ENCODE measurements at places on chromosomes 1 and 21.

DNA sequence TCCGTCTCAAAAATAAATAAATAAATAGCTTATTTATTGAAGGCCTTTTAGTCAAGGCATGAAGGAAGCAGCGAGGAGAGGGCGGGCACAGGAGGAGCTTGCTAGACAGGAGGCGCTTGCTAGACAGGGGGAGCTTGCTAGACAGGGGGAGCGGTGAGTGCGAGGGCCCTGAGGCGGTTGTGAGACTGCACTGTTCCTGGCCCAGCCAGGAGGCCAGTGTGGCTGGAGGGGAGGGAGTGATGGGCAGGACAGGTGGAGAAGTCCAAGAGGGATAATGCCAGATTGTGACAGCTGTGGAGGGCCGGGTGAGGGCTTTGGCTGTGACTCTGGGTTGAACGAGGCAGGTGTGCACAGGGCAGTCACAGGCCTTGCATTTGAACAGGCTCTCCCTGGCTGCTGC, 18.2 kb downstream of the KIF17 start:
- DNase-seq = no peak

DNA sequence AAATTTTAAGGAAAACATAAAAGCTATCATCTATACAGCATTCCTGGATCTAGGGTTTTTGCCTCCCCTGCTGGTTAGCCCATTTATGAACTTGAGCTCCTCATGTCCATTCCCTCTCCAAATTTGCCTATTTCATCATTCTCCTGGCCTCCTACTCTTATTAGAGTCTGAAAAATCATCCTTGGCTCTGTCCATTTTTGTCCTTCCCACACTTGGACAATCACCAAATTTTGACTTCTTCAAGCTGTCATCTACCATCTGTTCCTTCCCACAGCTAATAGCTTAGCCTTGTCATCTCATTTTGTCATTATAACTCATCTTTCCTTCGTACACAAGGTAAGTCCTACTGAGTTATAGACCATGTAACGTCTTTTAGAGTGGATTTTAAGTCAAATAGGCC, 2.2 kb upstream of the HENMT1 start:
- no peak for DNase-seq

DNA sequence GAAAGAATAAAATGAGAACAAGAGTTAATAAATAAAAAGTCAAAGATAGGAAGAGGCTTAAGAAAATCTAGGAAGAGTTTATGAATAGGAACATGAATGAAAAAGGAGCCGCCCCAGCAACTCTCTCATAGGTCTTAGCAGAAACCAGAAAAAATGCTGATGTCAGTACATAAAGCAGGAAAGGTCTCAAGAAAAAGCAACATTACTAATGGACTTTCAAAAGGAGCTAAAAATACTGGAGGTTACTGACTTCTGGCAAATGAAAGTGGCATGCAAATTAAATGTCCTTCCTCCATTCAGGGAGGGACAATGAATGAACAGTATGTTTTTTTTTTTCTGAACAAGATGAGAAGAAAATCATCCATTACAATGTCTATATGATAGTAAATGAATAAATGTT, 387.6 kb downstream of the BRINP2 start:
- DNase-seq = no peak

GRCh38 chr1:150322310-150322709, 977 bp downstream of the PRPF3 start:
- peak; percentile 4 for DNase-seq

DNA sequence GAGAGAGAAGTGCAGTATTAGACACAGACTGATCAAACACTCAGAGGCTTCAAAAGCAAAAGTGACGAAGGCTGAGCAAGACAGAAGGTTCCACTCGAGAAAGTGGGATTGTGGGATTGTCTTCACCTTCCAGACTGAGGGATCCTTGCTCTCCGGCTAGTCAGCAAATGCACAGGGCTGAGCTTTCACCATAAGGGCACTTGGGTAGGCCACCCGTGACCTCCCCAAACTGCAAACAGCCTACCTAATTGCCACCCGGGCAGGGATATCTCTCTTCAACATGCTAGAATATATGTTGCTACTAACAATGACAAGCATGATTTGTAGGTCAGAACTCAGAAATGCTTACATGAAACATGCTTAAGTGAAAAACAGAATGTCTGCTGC, 35.3 kb upstream of the RIPK4 start:
- no peak for DNase-seq

GRCh38 chr21:14080040-14080763, 130.6 kb downstream of the LIPI start:
- DNase-seq = no peak

DNA sequence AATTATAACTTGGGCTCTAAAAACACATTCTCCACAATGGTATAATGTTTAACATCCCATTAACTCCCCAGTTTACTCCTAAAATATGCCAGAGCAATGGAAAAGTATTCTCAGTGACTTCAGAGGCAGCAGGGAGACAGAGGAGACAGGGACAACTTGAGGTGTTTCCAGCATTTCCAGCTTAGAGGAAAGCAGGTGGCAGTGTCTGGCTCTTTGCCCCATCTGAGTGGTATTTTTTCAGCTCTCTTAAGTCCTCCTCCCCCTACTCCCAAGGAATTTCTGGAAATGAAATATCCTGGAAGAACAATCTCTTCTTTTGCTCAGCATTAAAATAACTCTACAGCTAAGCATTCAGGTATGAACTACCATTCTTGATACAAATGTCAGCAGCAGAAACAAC, 10.8 kb upstream of the ERMAP start:
- DNase-seq = no peak

DNA sequence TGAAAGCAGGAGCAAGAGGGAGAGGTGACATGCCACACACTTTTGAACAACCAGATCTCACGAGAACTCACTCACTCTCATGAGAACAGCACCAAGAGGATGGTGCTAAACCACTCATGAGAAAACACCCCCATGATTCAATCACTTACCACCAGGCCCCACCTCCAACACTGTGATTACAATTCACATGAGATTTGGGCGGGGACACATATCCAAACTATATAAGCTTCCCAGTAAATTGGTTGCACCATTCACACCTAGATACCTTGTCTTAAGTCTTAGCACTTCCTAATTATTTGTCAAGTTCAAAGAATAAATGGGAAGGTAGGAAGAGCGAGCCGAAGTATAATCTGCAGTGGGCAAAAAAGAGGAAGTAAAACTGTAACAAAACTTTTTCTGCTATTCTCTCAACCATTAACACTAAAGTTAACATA, 34.3 kb downstream of the AMY1C start:
- no peak for DNase-seq

- DNase-seq = no peak
Observed at GRCh38 chr1:224065455-224065854, 48.5 kb upstream of the FBXO28 start.

DNA sequence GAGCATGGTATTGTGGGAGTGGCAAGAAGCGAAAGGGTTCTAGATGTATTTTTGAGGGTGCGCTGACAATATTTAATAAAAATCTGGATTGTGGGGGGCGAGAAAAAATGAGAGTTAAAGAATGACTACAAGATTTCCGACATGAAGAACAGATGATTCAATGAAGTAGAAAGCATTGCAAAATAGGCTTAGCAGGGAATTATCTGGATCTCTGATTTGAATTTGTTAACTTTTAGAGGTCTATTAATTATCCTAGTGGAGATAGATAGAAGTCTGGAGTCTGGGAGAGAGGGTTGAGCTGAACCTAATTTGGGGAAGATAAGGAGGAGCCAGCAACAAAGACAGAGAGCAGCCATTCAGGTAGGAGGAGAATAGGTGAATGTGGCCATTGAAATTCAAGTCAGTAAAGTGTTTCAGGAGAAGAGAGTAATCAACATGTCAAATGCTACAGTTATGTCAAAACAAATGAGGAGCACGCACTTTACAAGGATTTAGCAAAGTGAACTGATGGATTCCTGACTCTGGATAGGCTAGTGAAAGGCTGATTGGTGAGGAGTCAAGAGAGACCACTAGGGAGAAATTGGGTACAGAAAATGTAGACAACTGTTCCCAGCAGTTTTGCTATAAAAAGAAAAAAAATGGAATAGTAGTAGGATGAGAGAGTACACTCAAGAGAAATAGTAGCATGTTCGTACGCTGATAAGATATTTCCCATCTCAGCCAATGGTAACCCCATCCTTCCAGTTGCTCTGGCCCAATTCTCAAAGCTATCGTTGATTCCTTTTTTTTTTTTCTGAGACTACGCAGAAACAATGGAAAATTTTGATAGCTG, 393.2 kb upstream of the CXADR start:
- DNase-seq = no peak

- DNase-seq = no peak
Observed at GRCh38 chr1:218779341-218780100, 394.2 kb upstream of the LYPLAL1 start.

- DNase-seq = no peak
Observed at GRCh38 chr1:237931581-237931980, 40.9 kb upstream of the ZP4 start.

DNA sequence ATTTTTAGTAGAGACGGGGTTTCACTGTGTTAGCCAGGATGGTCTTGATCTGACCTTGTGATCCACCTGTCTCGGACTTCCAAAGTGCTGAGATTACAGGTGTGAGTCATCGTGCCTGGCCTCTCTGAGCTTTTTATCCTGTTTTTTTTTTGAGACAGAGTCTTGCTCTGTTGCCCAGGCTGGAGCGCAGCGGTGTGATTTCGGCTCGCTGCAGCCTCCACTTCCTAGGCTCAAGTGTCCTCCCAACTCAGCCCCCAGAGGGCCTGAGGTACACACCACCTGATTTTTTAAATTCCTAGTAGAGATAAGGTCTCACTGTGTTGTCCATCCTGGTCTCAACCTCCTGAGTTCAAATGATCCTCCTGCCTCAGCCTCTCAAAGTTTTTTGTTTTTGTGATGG, 20.4 kb downstream of the SESN2 start:
- no peak for DNase-seq

- DNase-seq = no peak
Observed at GRCh38 chr1:117364240-117364639, 3.0 kb upstream of the MAN1A2 start.

Data from CD4-positive, alpha-beta T cell treated with Interleukin-2 at 100 ng/mL for 4 hours (primary cell).